COLO829 (cell line): ENCODE measurements at places on chromosomes 13 and 19.

GRCh38 chr13:39322836-39323585 is 280.0 kb downstream of the LHFPL6 start:
- peak; percentile 48 for DNase-seq

DNA sequence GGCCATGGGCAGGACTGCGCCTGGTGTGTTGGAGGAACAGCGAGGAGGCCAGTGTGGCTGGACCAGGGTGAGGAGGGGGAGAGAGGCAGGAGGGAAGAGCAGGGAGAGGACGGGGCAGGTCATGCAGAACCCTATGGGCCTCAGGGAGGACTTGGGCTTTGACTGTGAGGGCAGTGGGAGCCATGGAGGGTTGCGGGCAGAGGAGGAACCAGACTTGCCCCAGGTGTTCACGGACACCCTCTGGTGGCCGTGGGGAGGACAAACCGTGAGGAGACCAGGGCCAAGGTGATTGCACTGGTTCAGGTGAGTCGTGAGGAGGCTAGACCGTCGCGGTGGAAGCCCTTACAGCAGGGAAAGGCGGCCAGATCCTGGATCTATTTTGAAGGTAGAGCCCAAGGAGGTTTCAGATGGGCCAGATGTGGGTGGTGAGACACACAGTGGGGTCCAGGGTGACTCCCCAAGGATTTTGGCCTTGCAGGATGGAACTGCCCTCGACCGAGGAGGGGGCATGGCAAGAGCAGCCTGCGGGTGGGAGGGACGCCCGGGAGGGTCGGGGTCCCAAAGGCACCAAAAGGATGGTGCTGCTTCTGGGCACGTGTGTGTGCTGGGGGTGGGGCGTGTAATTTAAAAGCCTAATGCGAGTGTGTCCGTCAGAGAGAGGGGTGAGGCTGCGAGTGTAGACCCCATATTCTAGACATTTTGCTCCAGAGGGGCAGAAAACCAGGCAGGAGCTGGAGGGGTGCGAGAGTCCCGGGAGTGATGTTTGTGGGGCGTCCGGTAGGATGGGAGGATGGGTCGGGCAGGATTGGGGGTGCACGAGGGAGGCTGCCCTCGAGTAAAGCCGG is 2.7 kb upstream of the REXO1 start:
- DNase-seq, result no peak

- DNase-seq, result no peak
These were observed 138.7 kb downstream of the KDM4B start for GRCh38 chr19:5107432-5108122.

DNA sequence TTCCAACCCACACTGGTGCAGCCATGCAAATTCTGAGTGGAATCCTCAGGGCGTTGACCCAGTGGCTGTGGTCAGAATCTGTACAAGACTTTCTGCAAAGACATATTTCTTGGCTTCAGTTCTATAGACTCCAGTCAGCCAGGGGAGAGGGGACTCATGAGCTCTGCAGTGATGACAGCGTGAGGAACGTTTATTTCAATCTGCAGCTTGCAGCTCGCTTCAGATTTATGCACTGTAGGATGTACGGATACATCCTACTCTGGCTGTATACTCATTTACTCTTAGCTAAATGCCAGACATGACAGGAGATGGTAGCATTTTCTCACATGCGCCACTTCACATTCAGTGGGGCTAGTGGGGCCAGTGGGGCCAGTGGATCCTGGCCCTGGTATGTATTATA is 276.1 kb downstream of the FGF9 start:
- DNase-seq, result no peak

DNA sequence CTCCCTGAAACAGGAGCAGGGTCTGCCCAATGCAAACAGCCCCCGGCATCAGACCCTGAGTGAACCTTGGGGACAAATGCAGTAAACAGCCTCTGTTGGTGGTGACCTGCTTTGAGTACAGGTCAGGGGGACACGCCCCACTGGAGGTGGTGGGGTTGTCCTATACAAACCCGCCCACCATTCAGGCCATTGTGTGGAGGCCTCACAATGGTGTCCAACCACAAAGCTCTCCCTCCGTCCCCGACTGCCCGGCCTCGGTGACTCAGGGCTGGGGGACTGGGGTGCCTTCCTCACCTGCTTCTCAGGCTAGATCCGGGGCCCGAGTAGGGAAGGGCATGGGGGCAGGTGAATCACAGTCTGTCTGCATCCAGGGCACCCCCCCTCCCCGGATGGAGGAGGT is 1.5 kb downstream of the MUC16 start:
- DNase-seq, result no peak

GRCh38 chr13:106858903-106859532 is 291.1 kb upstream of the ARGLU1 start:
- DNase-seq, result no peak
